ENCODE measurements at places on chromosomes 4 and X.
A peak's percentile ranks its signal among the peaks of the same experiment; 100 is the strongest.

DNA sequence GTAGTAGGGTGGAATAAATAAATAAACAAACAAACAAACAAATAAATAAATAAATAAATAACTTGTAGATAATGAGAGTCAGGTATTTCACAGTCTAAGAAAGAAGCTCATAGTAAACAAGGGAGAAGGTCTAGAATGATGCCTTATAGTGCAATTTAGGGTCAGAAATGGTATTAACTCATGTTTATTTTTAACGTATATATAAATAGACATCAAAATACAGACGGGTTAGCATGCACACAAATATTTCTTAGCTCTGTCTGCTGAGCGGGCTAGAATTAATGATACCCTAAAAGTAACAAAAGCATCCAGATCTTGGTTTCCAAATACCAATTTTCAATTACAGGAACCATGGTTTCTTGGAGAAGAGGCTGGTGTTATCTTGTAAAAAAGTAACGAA, 16.6 kb downstream of the PFKFB1 start:
- DNase-seq, result no peak

- DNase-seq, result peak; percentile 4
These were observed 37.4 kb downstream of the LHFPL1 start for GRCh38 chrX:112642349-112642748.

GRCh38 chr4:113962016-113962347, 17.5 kb downstream of the ARSJ start:
- no peak for DNase-seq

GRCh38 chr4:119132306-119132705, 3.3 kb upstream of the MYOZ2 start:
- DNase-seq, result no peak

DNA sequence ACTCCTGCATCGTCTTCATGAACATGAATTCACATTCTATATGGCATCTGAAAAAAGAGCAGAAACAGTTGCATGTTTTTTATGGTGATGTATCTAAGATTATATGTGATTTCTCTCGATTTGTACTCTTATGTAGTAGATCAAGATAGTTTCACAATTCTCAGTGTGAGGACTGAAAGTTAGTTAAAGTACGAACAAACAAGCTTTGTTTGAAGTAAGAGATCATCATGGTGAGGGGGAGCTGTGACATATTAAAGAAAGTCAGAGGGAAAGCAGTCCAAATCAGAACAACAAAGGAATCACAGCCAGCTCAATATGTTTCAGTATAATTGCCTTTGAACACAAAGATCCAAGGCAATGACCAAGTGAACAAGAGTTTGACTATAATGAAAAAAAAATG, 1140.6 kb downstream of the SH3BGRL start:
- no peak for DNase-seq

DNA sequence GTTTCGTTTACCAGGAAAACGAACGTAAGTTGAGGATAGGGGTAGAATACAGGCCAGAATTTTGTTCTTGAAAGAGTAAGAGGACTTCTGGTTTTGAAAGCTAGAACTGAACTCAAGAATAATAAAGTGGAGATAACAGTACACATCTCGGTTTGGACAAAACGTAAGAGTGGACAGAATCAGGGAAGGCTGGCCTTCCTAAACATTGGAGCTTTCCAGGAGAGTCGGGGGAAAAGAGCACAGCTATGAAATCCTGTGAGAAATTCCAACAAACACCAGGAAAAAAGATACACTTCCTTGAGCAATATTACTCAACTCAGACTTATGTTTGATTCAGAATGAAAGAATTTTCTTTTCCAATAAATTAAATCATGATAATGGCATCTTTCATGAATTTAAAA, 1.2 kb downstream of the CTSO start:
- no peak for DNase-seq

DNA sequence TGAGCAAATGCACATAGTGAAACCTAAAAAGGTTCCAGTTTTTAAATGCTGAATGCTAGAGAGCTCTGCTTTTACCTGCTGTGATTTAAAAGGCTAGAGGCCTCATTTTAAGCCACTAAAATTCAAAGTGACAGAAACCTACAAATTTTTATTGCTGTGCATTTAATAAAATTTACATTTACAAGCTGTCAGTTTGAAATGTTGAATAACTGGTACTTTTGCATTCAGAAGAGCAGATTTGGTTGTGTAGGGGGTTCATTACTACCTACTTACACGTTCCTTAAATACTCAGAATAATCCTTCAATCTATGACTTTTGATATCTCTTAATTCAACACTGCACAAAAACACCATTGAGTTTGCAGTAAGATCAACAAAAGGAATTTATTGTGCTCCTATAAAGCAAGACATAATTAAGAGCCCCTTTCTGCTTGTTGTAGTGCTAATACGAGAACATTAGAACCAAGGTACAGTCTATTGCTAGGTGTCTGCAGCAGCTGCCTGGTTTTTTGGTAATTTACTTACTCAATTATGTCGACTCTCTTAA, 27.9 kb downstream of the NKX3-2 start:
- DNase-seq, result no peak

DNA sequence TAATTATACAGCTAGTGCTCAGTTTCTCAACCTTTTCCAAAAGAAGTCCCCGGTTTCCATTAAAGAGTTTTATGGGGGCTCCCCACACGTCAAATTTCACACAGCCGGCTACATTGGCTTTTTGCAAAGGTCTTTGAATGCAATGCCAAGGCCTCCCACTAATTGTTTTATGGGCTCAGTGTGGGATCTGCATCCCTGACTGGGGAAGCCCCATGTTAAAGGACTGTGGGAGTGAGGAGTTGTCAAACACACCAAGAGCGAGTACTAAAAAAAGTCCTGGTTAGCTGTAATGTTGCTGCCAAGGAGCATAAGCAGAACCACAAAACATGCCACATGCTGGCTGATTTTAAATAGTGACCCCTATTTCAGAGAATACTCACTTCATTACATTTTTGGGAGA, 162.6 kb downstream of the BMPR1B start:
- no peak for DNase-seq

DNA sequence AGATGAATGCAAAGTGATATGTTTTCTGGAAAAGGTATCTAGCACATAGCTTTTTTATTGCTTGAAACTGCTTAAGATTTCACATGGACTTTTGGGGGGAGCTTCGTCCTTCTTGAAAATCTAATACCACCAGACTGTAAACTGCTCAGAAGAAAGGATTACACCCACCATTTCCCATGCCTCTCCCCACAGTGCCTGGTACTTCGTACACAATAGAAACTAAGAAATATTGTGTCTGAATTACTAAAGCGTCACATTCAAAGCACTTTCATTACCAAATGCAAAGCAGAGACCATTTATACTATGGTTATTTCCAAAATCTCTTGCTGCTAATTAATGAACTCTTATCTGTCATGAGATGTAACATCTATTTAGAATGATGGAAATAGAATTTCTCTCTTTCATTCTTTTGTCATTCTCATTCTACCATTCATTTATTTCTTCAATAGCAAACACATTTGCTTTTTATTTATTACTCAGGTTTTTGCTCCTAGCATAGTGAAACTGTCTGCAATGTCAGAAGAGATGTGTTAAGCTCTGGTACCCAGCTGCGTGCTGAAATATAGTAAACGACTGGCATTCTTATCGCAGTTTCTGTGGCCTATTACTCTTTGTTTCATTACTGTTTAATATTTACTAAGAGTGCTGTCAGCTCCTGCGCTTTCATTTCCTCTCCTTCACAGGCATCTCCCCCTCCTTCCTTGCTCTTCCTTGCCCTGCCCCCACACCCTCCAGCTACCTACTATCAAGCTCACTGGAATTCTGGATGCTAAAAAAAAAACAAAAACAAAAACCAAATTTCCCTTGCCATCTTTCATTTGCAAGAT, 51.4 kb upstream of the RAPGEF2 start:
- no peak for DNase-seq

GRCh38 chr4:42711496-42711895, 54.6 kb upstream of the ATP8A1 start:
- no peak for DNase-seq

DNA sequence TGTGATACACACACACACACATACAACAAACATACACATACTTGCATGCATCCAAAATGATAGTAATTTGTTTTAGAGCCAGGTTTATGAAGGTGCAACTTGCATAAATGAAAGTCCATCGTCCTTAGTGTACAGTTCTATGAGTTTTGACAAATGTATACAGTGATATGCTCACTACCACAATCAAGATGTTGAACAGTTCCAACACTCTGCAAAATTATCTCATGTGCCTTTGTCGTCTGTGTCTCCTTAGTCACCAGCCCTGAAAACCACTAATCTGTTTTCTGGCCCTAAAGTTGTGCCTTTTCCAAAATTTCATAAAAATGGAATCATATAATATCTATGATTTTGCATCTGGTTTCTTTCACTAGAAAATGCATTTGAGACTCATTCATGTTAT, 67.8 kb upstream of the ANXA3 start:
- no peak for DNase-seq

- DNase-seq, result no peak
These were observed 32.8 kb upstream of the RELL1 start for GRCh38 chr4:37719021-37719420.

DNA sequence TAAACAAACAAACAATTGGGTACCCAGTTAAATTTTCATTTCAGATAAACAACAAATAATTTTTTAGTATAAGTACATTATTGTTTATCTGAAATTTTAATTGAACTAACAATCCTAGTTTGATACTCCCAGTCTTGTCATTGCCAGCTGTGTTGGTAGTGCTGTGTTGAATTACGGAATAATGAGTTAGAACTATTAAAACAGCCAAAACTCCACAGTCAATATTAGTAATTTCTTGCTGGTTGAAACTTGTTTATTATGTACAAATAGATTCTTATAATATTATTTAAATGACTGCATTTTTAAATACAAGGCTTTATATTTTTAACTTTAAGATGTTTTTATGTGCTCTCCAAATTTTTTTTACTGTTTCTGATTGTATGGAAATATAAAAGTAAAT, 2.9 kb downstream of the CXCL8 start:
- no peak for DNase-seq

- no peak for DNase-seq
These were observed 73.0 kb upstream of the ADAD1 start for GRCh38 chr4:122305853-122306252.

GRCh38 chr4:119731778-119732177, 103.2 kb upstream of the PDE5A start:
- no peak for DNase-seq

GRCh38 chr4:72468904-72469502, 100.0 kb downstream of the ADAMTS3 start:
- DNase-seq, result peak; percentile 19

- no peak for DNase-seq
These were observed 32.5 kb downstream of the FTHL17 start for GRCh38 chrX:31039327-31039711.

DNA sequence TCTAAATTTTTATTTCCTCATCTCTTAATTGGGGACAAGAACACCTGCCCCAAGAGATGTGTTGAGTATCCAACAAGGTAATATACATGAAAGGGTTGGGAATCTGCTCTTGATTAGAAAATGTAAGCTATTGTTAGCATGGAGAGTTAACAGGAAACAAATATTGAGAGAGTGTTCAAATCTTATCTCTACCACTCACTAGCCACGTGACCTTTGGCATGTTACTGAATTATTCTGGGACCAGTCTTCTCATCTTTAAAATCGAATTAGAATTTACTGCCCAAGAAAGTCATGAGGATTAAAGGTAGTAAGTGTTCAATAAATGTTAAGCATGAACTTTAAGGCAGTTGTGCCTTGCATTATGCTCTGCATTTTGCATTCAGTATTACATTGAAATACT, 184.7 kb downstream of the MID1IP1 start:
- DNase-seq, result no peak

GRCh38 chr4:168514249-168514852, 17.5 kb downstream of the PALLD start:
- peak; percentile 34 for DNase-seq

GRCh38 chr4:114286262-114286810, 306.9 kb upstream of the ARSJ start:
- DNase-seq, result no peak

DNA sequence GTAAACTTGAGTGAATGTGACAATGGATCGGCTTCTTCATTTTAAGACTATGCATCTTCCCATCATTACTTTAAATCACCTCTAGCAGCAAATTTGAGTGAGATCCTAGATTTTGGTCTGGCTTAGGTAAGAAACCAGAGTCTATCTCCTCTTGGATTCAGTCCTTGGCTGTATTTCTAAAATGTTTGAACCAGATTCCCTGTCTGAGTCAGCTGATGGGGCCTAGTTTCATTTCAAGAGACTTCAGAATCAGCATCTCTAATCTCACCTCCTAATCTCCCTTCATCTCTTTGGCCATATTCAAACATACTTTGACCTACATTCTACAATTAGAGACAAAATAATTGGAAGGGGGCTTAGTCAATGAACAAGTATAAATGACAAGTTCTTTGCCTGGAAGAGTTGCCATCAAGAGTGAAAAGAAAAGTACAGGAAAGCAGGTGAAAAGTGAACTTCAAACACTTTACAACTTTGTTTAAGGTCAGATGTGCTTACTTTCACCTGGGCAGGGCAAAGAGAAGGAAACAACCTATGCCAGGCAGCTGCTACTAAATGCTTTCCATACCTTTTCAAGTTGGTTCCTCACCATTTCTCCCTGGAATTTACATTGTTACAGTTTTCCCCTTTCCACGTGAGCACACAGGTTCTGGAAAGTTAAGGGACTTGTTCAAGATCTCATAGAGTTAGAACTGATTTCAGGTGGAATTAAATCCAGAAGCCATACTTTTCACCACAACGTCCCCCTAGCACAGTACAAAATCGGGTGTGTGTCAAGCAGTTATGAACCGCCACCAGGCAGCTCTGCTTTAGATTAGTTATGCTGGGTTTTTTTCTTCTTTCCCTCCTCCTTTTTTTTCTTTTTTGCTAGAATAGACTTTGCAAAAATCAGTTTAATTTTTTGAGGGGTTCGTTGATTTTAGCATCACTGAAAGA, 30.7 kb upstream of the PITX2 start:
- DNase-seq, result no peak

GRCh38 chrX:136176399-136176825, 29.1 kb downstream of the FHL1 start:
- DNase-seq, result no peak

DNA sequence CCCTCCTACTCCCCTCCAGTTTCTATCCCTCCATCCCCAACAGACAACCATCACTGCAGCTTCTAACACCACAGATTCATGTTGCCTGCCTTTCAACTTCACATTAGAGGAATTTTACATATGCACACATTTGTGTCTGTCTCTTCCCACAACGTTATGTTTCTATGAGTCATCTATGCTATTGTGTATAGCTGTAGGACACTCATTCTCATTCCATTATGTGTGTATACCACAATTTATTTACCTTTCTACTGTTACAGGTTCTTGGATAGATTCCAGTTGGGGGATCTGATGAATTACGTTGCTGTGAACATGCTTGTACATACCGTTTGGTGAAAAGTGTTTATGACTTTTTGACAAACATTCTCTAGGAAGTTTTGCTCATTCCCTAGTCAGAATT, 58.8 kb upstream of the TRPC3 start:
- DNase-seq, result no peak

- no peak for DNase-seq
These were observed 90.0 kb upstream of the PPP2R3B start for GRCh38 chrX:476724-477075.

- DNase-seq, result no peak
These were observed 1718.8 kb upstream of the PCDH10 start for GRCh38 chr4:131430302-131430701.

GRCh38 chrX:71225009-71225408, 2.0 kb downstream of the GJB1 start:
- DNase-seq, result no peak

- no peak for DNase-seq
These were observed 50.9 kb upstream of the CPLX1 start for GRCh38 chr4:876780-877179.

GRCh38 chr4:47486231-47486673, 1.2 kb downstream of the ATP10D start:
- no peak for DNase-seq

- no peak for DNase-seq
These were observed 240.8 kb upstream of the ANXA3 start for GRCh38 chr4:78310740-78311115.
